ENCODE measurements at places on chromosomes 1 and 21.

- peak; percentile 54 for DNase-seq
Measured at GRCh38 chr1:64675718-64676345, 69.0 kb upstream of the RAVER2 start.

DNA sequence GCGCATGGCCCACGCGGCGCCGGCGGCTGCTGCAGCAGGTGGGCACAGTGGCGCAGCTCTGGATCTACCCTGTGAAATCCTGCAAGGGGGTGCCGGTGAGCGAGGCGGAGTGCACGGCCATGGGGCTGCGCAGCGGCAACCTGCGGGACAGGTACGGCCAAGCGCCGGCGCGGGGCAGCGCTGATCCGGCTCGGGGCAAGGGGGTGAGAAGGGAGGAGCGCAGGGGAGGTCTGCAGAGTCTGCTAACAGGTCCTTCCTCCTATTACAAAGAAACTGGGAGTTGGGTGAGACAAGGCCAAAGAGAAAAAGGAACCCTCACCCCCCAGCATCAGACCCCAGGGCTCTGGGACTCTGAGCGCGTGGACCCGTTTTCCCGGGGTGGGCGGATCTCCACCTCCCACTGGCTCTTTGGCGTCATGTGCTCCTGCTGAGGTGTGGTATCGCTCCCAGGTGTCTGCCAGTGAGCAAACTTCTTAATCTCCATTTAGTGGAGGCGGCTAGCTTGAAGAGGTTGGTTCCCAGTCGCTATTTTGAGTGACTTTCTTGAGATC, 431 bp downstream of the MTARC1 start:
- no peak for DNase-seq

- DNase-seq = no peak
Measured at GRCh38 chr1:184861755-184862336, 107.2 kb upstream of the EDEM3 start.

DNA sequence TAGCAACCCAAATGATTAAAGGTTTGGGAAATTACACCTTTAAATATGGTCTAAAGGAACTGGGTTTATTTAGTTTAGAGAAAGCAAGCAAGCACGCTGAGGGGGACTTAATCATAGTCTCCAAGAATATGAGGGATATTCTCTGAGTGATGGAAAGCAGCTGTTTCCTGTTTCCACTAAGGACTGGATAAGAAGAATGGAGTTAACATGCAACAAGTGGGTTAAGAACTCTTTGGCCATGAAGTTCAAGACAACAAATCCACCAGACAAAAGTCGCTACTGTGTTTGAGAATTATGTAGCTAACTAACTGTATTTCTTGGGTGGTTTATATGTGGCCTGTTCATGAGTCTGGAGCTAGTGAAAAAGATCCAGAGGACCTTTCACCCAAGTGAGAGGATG, 85.7 kb downstream of the TGFB2 start:
- DNase-seq = peak; percentile 67

DNA sequence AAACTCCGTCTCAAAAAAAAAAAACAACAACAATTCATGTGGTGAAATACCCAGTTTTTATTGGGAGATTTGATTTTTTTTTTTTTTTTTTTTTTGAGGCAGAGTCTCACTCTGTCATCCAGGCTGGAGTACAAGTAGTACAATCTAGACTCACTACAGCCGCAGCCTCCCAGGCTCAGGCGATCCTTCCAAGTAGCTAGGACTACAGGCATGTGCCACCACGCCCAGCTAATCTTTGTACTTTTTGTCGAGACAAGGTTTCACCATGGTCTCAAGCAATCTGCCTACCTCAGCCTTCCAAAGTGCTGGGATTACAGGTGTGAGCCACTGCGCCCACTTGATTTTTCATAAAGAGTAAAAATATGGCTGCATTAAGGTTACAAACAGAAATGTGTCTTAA, 15.4 kb downstream of the FAM76A start:
- no peak for DNase-seq

DNA sequence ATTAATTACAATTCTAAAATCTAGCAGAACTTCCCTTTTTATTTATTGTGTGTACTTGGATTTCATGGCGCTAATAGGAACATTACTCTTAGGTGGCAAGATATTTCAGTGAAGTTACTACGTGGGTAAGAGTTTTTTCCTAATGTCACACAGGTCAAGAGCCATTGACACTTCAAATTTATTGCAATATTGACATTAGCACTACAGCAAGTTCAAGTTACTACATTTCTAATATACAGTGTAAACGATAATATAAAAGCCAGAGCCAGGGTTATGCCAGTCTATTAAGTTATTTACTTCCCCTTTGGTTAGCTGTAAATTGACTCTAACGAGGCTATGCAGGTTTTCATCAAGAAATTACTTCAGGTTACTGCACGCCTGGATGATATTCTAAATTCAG, 29.7 kb downstream of the CHODL start:
- no peak for DNase-seq

- DNase-seq = no peak
Measured at GRCh38 chr1:167171286-167171929, 49.3 kb upstream of the POU2F1 start.

DNA sequence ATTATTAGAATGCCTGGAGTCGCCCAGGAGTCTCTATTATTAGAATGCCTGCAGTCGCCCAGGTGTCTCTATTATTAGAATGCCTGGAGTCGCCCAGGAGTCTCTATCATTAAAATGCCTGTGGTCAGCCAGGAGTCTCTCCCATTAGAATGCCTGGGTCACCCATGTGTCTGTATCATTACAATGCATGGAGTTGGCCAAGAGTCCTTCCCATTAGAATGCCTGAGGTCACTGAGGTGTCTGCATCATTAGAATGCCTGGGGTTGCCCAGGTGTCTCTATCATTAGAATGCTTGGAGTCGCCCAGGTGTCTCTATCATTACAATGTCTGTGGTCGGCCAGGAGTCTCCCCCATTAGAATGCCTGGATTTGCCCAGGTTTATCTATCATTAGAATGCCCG, 66.9 kb downstream of the RNF187 start:
- no peak for DNase-seq

DNA sequence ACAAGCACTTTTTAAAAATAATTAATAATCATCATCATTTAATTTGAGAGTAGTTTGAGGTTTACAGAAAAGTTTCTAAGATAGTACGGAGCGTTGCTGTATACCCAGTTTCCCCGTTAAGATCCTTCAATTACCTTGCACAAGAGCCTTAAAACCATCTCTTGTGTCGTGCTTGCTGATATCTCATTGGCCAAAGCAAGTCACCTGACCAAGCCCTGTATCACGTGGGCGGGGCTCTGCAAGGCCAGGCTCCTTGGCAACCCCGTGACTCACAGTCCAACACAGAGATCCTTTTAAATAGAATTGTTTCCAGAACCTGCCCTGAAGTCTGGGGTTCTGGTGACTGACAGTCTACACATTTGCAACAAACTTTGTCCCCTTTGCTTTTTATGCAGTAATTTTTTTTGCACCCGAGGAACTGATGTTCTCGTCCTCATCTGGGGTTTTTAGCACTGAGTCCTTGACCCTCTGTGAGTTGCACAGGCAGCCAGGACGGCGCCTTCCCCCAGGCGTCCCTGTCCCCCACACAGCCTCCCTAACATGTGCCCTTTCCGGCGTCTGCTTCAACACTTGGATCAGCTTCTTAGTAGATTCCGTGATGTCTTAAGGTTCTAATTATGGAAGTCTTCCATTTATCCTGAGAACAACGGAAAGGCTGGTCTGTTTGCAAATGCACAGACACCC, 183.3 kb upstream of the TMEM51 start:
- peak; percentile 87 for DNase-seq

DNA sequence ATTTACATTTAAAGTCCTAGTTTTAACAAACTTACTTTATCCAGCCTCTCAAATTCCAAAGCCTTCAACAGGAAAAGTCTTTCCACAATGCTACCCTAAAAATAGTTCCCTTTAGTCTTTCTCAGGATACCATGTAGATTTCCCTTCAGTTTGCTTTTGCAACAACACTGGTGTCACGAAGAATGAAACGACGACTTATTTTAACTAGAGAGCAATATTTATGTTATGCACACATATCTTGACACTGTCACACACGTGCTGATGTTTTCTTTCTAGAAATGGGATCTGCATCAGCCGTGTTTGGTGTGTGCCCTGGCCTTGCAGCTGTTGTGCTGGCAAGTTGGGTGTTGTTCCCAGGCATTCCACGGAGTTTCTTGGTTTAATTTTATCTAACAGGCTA, 75.5 kb downstream of the SIPA1L2 start:
- no peak for DNase-seq

GRCh38 chr1:118144684-118145083, 40.3 kb downstream of the SPAG17 start:
- peak; percentile 16 for DNase-seq

DNA sequence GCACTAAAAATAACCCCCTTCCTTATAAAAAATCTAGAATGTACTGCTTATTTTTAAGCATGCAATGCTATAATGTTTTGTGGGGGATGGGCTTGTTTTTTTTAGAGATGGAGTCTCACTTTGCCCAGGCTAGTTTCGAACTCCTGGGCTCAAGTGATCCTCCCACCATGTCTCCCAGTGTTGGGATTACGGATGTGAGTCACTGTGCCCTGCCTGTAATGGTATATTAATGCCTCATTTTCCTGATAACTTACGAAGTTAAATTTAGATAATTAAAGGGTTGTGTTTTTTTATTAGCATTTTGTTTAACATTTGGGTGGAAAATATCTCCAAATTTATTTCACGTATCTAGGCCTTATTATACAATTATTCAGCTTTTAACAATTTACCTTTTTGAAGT, 6.5 kb downstream of the RNF11 start:
- no peak for DNase-seq

DNA sequence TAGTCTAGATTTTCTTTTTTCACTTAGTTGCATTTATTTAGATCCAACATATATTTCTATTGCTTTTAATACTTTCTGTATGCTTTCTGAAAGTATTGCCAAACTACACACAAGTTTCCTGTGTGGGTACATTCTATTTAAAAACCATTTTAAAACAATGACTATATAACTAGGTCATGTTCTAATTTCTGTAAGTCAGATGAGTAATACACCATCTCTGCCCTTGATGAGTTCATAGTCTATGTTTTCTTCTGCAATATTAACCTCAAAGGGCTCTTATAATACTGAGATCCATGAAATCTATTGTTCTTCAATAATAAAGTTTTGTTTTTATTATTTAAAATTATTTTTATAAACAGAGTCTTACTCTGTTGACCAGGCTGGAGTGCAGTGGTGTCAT, 68.3 kb downstream of the RNASEL start:
- DNase-seq = peak; percentile 20

GRCh38 chr1:177315261-177315660, 144.5 kb downstream of the BRINP2 start:
- DNase-seq = no peak

DNA sequence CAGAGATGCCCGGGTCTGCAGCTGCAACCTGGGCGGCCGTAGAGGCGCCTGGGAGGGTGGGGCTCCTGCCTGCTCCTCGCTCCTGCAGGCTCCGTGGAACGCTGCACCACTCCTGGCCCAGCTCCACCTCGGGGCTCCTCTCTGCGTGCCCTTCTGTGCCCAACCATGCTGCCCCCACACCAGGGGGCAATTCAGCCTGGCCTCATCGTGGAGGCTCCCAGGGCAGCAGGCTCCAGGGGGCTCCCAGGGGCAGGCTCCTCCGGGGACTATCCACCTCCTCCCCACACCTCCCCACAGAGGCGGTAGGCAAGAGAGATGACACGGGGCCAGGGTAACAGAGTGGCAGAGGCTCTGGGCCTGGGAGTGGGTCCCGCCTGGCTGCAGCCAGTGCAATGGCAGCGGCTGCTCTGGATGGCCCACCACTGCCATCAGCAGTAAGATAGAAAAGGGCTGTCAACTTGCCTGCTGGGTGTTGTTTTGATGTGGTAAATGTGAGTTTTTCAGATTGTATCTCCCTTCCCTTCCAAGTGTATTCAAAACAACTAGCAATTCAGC, 22.4 kb upstream of the LRRC8C start:
- no peak for DNase-seq

DNA sequence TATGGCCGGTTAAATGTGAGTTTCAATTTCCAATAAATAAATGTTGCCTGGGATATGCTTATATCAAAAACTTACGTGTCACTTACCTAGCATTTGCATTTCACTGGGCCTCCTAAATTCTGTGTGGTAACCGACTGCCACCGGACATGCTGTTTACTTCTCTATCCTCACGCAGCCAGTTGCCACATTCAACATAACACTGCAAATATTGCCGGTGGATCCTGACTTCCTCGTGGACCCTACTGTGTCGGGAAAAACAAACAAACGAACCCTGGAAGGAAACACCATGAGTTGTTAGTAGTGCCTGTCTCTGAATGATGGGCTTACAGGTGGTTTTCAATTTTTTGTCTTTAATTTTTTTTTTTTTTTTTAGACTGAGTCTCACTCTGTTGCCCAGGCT, 54.1 kb downstream of the RIPK4 start:
- no peak for DNase-seq

GRCh38 chr21:33199516-33200217, 30.1 kb upstream of the IFNAR2 start:
- DNase-seq = peak; percentile 97

- DNase-seq = no peak
Measured at GRCh38 chr1:218249338-218250140, 35.6 kb upstream of the RRP15 start.

GRCh38 chr1:101101360-101101759, 75.8 kb upstream of the DPH5 start:
- DNase-seq = peak; percentile 12

Data from fibroblast of the aortic adventitia (primary cell).